ENCODE measurements at places on chromosomes 5 and 9.

- DNase-seq = no peak
Observed at GRCh38 chr9:74672237-74672636, 175.1 kb downstream of the RORB start.

GRCh38 chr9:130020618-130021017 lies 22.4 kb downstream of the FNBP1 start:
- DNase-seq = no peak

DNA sequence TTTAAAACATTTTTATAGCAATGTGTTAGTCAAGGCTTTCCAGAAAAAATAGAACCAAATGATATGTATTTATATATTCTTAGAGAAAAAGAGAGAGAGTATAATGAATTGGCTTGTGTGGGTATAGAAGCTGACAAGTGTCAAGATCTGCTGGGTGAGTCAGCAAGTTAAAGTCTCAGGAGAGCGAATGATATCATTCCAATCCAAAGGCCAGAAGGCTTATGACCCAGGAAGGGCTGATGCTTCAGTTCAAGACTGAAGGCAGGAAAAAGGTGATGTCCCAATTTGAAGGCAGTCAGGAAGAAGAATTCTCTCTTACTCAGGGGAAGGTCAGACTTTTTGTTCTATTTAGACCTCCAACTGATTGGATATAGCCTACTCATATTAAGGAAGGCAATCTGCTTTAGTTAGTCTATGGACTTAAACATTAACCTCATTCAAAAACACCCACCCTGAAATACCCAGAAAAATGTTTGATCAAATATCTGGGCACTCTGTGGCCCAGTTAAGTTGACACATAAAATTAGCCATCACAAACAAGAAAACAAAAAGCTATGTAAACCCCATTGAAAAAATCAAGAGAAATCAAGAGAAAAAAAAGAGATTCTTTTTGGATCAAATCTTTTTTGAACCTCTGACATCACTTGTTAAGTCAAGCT lies 189.6 kb downstream of the PIK3R1 start:
- DNase-seq = no peak

GRCh38 chr5:177526791-177527190 lies 10.0 kb upstream of the DDX41 start:
- no peak for DNase-seq

DNA sequence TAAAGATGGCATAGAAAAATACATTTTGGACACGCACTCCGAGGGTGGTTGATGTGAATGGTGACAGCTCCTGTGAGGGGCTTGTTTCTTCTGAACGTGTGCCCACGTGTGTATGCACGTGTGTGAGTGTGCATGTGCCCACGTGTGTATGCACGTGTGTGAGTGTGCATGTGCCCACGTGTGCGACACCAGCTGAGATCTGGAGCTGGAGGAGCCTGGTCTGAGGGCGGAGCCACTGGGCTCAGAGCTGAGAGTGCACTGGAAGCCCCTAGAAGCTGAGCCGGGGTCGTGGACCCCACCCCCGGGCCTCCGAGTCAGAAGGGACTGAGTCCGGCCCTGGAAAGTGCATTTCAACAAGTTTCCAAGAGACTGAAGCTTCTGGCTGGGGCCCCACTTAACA lies 282.5 kb upstream of the IRX4 start:
- no peak for DNase-seq

GRCh38 chr5:170436335-170436734 lies 47.2 kb upstream of the KCNMB1 start:
- DNase-seq = no peak

GRCh38 chr5:72606525-72606924 lies 99.3 kb upstream of the ZNF366 start:
- no peak for DNase-seq

- no peak for DNase-seq
Observed at GRCh38 chr9:118028225-118028624, 324.0 kb downstream of the TLR4 start.

DNA sequence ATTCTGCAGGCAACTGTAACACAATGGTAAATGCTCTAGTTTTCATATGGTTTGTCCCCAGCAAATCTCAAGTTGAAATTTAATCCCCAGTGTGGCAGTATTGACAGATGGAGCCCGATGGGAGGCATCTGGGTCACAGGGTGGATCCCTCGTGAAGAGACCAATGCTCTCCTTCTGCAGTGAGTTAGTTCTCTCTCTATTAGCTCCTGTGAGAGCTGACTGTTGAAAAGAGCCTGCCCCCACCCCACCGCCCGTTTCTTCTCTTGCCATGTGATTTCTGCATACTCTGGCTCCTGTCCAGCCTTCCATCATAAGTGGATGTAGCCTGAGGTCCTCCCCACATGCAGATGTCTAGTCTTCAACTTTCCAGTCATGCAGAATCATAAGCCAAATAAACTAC lies 27.0 kb downstream of the IARS1 start:
- no peak for DNase-seq

GRCh38 chr5:179357031-179357430 lies 11.8 kb upstream of the ADAMTS2 start:
- DNase-seq = no peak

DNA sequence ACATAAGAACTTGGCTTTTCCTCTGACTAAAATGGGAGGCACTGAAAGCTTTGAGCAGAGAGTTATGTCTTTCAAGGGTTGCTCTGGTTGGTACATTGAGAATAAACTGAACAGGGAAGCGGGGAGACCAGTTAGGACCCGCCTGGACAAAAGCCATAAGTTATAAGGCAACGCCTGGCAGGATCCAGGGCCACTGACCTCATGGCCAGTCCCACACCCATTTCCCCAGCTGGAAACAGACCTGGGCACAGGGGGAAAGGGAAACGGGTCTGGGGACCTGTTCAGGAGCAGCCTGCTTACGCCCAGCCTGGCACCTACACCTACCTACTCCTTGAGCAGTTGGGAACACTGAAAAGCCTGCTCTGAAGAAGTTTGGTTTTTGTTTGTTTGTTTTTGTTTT lies 1.3 kb downstream of the SPINK4 start:
- no peak for DNase-seq

- DNase-seq = no peak
Observed at GRCh38 chr5:151171529-151171928, 13.9 kb upstream of the ANXA6 start.

GRCh38 chr9:115191667-115192066 lies 73.7 kb upstream of the TNC start:
- DNase-seq = no peak
